Activated CD4-positive, alpha-beta T cell treated with anti-CD3 and anti-CD28 coated beads for 24 hours (primary cell): ENCODE measurements at places on chromosomes 11 and 22.

DNA sequence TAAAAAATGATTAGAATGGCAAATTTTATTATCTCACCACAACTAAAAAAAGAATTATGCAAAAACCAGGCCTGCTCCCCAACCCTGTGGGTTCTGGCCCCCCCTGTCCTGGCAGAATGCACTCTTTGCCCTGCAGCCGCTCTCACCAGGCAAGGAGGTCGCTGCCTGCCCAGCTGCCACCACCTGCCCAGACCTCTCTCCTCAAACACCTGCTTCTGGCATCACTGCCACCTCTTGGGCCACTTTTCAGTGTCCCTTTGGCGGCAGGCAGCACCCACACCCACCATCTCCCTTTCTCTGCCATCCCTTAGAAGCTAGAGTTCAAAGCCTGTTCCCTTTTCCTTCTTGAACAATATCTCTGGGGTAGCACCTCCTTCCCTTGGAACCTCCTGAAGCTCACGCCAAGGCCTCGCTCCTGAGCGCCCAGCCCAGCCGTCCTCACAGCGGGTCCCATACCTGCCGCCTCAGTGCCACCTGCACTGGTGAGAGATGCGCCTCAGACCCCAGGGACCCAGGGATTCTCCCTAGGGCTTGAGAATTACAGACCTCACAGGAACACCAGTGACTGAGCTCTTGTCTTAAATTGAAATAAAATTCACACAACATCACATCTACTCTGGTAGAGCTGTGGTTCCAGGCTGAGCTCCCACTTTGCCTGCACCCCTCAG lies 44.6 kb downstream of the SGSM3 start:
- DNase-seq = no peak

DNA sequence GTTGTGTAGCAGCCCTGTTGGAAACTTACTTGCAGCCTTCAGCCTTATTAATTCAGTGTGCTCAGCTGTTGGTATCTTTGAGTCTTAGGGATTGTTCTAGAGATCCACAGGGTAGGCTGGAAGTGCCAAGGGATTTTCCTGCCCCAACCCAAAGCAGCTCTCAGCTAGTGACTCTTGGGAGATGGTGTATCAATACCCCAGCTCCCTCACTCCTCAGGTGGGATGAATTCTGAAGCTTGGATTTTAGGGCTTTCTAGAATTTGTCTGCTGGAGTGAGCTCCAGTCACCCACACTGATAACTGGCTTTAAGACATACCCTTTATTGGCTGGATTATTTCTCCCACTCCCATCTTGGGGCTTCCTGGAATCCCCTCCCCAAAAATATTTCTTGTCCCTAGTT lies 493.0 kb downstream of the MN1 start:
- no peak for DNase-seq

DNA sequence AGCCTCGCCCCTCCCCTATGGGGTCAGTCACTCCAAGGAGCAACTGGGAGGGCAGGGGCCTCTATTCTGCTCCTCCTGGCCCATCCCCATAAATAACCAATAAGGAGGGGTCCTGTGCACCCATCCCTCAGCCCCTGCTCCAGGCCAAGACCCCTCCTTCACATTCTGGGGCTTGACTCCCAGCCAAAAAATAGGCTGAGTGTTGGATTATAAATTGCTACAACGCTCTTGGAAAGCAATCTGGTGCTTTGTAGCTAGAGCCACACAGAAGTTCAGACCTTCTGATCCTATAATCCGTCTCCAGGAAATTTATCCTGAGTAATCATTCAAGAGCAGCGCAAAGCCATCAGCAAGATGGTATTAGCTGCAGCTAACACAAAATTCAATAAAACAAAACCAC lies 42.5 kb downstream of the ABCC8 start:
- no peak for DNase-seq

DNA sequence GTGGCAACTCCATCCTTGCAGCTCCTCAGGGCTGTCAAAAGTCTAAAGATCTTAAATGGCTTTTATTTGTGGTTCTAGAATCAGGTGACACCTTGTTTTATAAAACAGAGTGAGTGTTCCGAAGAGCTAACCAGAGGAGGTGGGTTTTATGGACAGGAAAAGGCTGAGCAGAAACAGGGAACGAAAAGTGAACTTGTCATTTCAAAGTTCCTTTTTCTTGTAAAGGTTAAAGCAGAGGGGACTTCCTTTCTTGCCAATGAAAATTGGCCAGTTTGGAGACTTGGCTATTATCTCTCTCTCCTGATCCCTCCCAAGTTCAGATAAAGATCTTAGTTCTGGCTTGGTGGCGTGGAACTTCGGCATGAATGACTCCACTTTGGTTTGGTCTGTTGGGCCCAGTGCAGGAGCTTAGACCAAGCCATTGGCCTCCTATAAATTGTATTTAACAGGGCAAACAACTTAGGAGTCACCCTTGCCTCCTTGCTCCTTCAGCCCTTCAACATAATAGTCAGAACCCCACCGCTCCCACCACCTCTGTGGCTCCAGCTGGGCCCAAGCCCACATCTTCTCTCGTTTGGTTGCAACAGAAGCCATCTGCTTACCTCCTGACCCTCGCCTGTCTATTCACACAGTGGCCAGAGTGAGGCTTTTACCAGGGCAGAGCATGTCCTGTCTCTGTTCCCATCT lies 102.4 kb upstream of the THY1 start:
- DNase-seq = no peak

DNA sequence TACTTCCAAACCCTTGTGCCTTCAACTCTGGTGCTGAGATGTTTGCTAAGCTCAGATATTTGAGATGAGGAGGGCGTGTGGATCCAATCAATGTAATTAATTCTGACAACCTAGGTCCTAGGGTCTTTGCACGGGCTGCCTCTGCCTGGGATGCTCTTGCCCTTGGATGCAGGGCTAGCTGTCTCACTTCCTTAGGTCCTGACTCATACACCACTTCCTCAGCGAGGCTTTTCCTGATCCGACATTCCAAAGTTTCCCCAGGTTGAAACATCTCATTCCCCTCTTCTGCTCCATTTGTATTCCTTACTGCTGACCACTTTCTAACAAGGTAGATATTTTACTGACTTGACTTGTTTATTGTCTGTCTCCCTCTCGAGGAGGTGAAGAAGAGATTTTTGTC lies 43.0 kb upstream of the NTM start:
- DNase-seq = no peak

GRCh38 chr11:2380807-2381350 lies 3.8 kb downstream of the CD81 start:
- DNase-seq = no peak

- DNase-seq = no peak
Measured at GRCh38 chr11:35145271-35145670, 6.3 kb downstream of the CD44 start.

GRCh38 chr11:109422870-109423465 lies 978 bp downstream of the C11orf87 start:
- no peak for DNase-seq

GRCh38 chr11:10824888-10825287 lies 16.2 kb upstream of the EIF4G2 start:
- DNase-seq = no peak

- no peak for DNase-seq
Measured at GRCh38 chr22:37479196-37479595, 7.0 kb downstream of the MFNG start.

GRCh38 chr11:100808904-100809491 lies 121.9 kb downstream of the ARHGAP42 start:
- no peak for DNase-seq

- no peak for DNase-seq
Measured at GRCh38 chr22:45476814-45477213, 25.9 kb upstream of the FBLN1 start.

GRCh38 chr11:508956-509355 lies 1.9 kb upstream of the RNH1 start:
- no peak for DNase-seq

GRCh38 chr11:7332962-7333361 lies 81.3 kb downstream of the SYT9 start:
- no peak for DNase-seq

DNA sequence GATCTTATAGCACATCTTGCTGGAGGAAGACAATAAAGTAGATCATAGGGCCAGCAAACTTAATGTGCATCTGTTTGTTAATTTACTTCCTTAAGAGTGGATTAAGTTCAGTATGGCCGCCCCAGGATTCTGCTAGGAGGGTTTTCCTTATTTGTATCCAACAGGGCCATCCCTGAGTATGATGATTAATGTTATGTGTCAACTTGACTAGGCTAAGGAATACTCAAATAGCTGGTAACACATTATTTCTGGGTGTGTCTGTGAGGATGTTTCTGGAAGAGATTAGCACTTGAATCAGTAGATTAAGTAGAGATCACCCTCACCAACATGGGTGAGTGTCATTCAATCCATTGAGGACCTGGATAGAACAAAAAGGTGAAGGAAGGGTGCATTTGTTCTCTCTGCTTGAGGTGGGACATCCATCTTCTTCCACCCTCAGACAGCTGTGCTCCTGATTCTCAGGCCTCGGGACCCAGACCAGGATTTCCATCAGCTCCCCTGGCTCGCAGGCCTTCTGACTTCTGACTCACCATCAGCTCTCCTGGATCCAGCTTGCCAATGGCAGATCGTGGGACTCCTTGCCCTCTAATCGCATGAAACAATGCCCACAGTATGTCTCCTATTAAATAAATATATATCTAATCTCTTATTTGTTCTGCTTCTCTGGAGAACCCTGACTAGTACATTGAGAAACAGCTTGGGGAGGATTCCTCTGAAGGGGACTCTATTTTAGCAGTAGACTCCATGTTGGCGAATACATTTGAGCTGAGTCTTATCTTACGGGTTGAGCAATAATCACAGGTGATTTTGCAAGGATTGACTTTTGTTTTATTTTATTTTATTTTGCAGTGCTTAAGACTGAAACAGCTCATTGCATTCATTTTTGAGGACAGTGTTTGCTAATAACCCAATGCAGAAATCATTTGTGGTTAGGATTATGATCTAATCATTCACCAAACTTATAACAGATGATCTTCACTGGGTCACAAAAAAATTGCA lies 9.0 kb upstream of the ZBTB44 start:
- DNase-seq = no peak

GRCh38 chr11:17496406-17496805 lies 19.8 kb upstream of the ABCC8 start:
- no peak for DNase-seq

DNA sequence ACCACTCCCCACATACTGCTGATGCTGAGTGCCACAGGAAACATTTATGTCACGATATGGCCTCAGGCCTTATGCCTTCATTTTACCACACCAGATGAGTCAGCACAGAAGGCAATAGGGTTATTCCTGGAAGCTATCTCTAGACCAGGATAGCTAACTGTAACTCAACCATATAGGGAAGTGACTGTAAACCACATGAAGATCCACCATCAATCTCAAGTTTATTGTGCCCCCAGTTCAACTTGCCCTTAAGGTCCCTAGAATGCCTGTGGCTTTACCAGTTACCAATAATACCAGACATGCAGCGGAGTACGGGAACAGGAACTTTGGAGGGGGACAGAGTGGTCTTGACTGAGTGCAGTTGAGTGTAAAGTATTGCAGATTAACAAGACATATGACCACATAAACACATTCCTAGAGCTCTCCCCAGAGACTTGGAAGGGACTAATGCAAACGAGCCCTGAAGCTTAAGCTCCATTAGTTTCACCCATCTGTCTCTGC lies 180.9 kb downstream of the KIF18A start:
- no peak for DNase-seq

- no peak for DNase-seq
Measured at GRCh38 chr11:77656362-77656761, 18.8 kb upstream of the CLNS1A start.

- no peak for DNase-seq
Measured at GRCh38 chr11:33630936-33631748, 69.5 kb downstream of the C11orf91 start.

DNA sequence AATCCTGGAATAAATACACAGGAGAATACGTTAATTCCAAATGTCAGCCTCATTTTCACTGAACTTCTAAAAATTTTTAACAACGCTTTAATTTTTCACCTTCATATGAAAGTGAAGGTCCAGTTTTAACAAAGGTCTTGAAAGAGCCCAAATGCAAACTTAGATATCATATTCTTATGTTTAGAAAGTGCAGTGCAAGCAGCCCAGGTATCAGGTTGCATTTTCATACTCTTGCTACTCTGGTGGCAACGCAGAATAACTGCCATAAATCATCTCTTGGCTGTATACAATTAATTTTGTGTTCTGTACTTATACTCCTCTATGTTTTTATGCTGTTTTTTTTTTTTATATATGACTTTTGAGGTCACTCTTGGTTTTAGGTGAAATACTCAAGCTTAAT lies 496.7 kb upstream of the ARHGAP42 start:
- DNase-seq = no peak

DNA sequence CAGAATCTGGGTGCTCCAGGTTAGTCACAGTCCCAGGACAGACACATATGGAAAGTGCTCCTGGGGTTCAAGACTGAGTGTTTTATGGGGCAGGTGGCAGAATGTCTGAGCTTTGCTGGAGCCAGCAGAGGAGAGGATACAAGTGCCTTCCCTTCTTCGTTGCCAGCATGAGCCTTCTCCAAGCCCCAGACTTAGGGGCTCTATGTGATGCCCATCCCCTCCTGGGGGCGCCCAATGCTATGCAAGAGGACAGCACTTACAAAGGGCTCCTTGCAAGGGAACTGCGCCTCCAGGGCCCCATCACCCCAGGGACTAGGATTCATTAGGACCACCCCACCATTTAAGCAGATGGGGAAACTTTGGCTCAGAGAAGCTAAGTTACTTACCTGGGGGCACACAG lies 581.9 kb downstream of the BUD13 start:
- no peak for DNase-seq

- no peak for DNase-seq
Measured at GRCh38 chr11:31690041-31690440, 121.1 kb downstream of the PAX6 start.

DNA sequence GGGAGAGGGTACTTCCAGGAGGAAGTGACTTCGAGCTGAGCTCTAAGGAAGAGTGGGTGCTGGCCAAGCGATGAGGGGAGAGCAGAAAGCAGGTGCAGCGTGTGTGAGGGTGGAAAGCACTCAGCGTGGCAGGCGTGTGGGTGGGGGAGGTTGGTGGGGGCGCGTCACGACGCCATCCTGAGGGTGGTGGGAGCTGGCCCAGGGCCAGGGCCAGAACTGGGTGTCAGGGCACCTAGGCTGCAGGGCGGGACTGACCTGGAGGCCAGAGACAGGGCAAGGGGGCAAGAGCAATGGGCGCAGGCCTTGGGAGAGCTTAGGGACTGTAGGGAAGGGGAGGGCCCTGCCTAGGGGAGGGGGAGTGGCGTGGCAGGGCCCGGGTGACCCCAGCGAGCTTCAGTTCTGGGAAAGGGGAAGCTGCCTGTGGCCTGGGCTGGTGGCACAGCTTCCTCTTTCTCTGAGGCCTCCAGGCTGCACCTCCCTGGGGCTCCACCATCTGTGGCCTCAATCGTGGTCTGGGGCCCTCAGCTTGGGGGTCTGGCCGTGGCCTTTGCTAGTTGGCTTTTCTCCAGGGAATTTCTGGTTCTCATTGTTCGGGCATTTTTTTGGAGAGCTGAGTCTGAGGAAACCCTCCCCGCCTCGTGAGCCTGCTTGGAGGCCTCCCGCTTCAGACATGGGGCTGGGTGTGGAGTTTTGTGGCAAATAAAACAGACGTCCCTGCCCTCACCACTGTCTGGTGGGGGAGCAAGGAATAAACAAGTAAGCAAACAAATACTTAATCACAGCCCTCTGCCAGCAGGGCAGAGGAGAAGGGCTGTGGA lies 8.9 kb downstream of the RELT start:
- no peak for DNase-seq

- DNase-seq = no peak
Measured at GRCh38 chr11:99352642-99353041, 331.9 kb downstream of the CNTN5 start.

GRCh38 chr11:67418476-67419281 lies 3.2 kb downstream of the CARNS1 start:
- DNase-seq = no peak

GRCh38 chr11:63583357-63583677 lies 20.1 kb upstream of the PLAAT2 start:
- no peak for DNase-seq

- no peak for DNase-seq
Measured at GRCh38 chr11:75280770-75281468, 40.3 kb downstream of the TPBGL start.
